ENCODE measurements at places on chromosomes 4 and X. TPM values are rescaled to one million over a fixed set of nuclear protein-coding genes. Genes with fewer than 3 reads are reported as not detected.

DNA sequence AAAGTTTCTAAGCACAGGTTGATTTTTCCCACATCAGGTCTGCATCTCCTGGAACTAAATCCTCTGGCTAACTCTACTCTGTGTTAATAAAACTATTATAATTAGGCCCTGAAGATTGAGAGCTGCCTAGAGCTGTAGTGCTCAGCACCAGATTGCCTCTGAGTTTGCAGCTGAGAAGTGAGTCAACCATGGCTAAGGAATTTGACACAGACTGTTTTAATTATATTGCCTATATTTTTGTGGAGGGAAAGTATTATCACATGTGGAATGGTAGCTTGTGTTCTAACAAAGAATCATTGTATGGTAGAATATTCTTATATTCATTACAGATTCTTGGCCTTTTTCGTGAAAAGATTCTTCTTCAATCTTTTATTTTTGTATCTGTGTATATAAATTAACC, 1907.6 kb upstream of the TENM3 start:
- DNase-seq: no peak

DNA sequence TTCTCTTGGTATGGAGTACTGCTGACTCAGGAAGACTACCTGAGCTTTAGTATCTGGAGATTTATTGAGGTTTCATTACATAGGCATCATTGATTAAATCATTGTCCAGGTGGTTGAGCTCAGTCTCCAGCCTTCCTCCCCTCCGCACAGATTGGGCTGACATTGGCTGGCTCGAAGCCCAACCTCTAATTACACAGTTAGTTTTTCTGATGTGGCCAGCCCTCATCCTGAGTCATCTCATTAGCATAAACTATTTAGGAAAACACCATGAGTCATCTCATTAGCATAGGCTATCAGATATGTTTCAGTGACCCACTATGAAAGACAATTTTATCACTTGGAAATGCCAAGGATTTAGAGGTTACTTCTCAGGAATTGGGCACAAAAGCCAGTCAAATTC, 93.9 kb upstream of the ANKRD50 start:
- DNase-seq: no peak

GRCh38 chr4:52568351-52568750, 90.8 kb downstream of the USP46 start:
- DNase-seq: no peak

DNA sequence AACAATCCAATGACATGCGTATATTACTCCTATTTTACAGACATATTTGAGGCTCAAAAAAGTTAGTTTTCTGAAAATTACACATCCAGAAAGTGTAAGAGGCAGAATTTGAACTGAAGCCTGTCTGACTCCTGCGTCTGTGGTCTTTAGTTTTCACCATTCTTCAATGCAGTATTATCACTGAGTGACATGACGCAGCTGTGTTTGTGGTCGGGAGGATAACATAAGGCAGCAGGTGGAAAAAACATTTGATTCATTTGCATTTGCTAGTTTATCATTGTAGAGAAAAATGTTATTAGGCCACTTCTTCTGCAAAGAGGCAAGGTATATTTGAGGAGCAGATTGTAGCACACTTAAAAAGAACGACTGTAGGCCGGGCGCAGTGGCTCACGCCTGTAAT, 186.7 kb downstream of the TENM3 start:
- DNase-seq: no peak

- no peak for DNase-seq
Measured at GRCh38 chrX:11386001-11386523, 92.8 kb downstream of the AMELX start.

GRCh38 chr4:110641218-110641617, 18.3 kb upstream of the PITX2 start:
- no peak for DNase-seq

GRCh38 chr4:82865592-82865991, 25.4 kb downstream of the SEC31A start:
- no peak for DNase-seq

GRCh38 chr4:183136855-183137254, 37.8 kb downstream of the WWC2 start:
- no peak for DNase-seq

- no peak for DNase-seq
Measured at GRCh38 chrX:581720-582298, 48.8 kb upstream of the SHOX start.

DNA sequence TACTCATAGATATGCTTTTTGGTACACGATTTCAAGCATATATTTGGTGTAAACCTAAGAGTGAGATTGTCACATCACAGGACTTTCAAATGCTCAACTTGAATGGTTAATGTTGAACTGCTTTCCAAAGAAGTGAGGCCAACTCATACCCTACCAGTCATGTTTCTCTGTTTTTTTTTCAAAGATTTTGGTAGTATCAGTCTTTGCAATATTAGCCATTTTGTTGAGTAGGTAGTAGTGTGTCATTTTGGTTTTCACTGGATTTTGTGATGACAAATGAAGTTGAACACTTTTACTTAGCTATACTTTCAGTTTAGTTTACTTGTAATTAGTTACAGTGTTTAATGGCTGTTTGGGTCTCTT, 12.5 kb upstream of the HS3ST1 start:
- DNase-seq: no peak

DNA sequence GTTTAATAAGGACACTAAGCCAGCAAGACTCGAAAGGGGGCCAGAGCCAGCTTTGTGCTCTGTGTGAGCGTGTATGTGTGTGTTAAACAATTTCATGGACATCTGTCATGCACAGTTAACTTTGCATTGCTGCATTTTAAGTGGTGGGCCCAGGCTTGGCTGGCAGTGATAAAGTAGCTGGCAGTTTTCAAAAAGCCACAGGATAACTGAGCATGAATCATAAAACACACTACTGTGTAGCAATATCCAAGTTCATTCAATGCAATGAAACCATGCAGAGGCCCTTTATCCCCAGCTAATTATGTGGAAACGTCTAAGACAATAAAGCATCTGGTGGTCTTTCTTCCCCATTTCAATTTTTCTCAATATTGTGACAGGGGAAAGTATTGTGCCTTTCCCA, 132.9 kb downstream of the NKX6-1 start:
- no peak for DNase-seq

- DNase-seq: peak; percentile 55
Measured at GRCh38 chr4:52051213-52051614, at the start of gene SPATA18. TSS of gene SPATA18 (plus strand) at chr4:52051304. CDS start at chr4:52051705, 401 bp downstream.

GRCh38 chrX:120522820-120523219, 37.9 kb downstream of the CUL4B start:
- no peak for DNase-seq

- no peak for DNase-seq
Measured at GRCh38 chrX:153333266-153333665, 687 bp upstream of the ZNF275 start.

DNA sequence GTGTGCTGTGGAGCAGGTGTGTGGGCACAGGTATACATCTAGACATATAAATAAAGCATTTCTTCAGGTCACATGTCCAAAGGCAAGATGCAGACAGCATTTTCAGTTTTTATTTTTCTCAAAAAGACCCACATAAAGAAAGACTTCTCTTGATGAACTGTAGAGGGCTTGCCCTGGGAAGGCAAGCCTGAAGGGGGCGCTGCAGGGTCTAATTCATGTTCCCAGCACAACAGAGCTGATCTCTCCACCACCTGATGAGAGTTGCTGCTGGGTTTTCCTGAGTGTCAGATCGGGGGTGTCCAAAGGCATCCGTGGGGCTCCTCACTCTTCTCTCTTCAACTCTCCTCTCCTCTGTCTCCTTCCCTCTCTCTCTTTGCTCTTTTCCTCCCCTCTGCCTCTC, 26.6 kb downstream of the ADRA2C start:
- no peak for DNase-seq

GRCh38 chrX:39721566-39722279, 376.0 kb downstream of the BCOR start:
- no peak for DNase-seq

DNA sequence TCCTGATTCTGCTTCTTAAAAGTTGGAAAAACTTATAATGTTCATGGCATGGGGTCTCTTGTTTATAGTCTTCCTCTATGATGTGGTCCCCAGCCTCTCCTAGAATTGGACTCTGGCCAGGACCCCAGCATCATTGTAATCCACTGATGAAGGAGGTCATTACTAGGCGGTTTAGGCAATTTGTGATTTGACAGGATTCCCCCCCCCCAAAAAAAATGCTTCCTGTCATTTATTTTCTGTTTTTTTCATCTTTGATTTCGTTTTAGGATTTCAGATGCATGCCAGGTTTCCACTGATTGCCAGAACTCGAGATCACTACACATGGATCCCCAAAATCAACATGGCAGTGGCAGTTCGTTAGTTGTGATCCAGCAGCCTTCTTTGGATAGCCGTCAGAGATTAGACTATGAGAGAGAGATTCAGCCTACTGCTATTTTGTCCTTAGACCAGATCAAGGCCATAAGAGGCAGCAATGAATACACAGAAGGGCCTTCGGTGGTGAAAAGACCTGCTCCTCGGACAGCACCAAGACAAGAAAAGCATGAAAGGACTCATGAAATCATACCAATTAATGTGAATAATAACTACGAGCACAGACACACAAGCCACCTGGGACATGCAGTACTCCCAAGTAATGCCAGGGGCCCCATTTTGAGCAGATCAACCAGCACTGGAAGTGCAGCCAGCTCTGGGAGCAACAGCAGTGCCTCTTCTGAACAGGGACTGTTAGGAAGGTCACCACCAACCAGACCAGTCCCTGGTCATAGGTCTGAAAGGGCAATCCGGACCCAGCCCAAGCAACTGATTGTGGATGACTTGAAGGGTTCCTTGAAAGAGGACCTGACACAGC, 4.9 kb downstream of the SPRY1 start:
- DNase-seq: no peak

GRCh38 chrX:127124871-127125270, 305.3 kb downstream of the PRR32 start:
- DNase-seq: no peak

The ACOT9 gene
- total RNA-seq: 22.4 TPM

The ZNF718 gene
- total RNA-seq: 5.1 TPM

The ACE2 gene
- 52.2 TPM for total RNA-seq

The VBP1 gene
- total RNA-seq: 33.9 TPM

The NAT8L gene
- 0.25 TPM for total RNA-seq

The TKTL1 gene
- total RNA-seq: not detected

Measured in left colon (tissue), 2 donors.